ENCODE measurements at places on chromosomes 6 and 20.

DNA sequence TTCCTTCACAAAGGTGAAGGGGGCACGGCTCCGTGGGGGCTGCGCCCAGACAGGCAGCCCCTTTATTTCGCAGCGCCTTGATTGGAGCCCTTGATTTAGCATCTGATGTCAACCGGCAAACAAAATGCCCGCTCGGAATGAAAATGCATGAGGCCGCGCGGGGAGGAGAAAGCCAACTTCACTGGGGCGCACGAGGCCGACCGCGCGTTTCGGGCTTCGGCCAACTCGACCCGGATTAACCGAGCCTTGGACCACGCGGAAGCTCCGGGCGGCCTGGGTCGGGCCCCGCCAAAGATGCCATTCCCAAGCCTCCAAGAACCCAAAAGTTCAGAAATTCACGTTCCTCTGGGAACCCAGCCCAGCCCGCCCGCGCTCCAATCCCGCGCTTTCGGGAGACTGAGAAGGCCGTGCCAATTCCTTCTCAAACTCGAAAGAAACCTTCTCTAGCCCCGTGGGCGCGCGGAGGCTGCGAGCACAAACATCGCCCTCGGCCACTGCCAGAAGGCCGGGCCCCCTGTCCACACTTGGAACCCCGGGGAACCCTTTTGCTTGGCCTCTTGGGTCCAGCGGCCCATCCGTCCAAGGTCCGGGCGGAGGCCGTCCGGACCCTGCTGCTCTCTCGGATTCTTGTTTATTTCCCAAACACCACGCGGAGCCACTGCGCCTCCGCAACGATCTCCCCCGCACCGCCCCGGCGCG lies 879 bp upstream of the INSM1 start:
- DNase-seq: no peak

DNA sequence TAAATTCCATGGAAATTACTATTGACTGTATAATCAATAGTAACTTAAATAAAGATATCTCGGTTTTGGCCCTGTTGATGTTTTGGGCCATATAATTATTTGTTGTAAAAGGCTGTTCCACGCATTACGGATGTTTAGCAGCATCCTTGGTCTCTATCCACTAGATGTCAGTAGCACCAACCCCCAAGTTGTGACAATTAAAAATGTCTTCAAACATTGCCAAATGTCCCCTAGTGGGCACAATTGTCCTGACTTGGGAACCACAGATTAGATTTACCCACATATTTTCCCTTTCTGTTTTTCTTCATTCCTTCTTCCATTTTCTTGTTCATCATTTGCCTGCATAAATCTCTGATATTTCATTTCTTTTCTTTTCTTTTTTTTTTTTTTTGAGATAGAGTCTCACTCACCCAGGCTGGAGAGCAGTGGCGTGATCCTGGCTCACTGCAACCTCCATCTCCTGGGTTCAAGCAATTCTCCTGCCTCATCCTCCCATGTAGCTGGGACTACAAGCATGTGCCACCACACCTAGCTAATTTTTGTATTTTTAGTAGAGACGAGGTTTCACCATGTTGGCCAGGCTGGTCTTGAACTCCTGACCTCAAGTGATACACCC lies 13.6 kb upstream of the WFDC8 start:
- peak; percentile 71 for DNase-seq

DNA sequence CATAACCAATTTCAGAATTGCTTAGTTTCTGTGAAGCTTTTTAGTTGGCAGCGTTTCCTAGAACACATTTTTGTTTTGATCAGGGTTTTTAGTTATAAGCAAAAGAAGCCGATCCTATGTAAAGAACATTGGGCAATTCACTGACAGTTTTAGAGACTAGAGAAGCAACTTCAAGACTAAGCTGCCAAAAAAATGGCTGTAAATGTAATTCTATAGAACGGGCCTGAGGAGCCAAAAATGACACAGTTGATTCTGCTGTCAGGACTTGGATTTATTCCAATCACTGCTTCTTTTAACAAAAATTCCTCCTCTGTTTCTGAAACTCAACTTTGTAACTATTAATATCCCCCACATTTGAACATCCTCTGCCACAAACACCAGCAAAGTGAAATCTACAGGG lies 236.0 kb upstream of the EYS start:
- DNase-seq: no peak

GRCh38 chr6:31669676-31670075 lies at the start of gene LY6G5B:
Gene LY6G5B, plus strand, starts transcription at chr6:31669976. Its CDS starts 975 bp downstream, at chr6:31670951.
- DNase-seq: no peak

- peak; percentile 76 for DNase-seq
Observed at GRCh38 chr6:81793821-81794475, 41.5 kb upstream of the TENT5A start.

DNA sequence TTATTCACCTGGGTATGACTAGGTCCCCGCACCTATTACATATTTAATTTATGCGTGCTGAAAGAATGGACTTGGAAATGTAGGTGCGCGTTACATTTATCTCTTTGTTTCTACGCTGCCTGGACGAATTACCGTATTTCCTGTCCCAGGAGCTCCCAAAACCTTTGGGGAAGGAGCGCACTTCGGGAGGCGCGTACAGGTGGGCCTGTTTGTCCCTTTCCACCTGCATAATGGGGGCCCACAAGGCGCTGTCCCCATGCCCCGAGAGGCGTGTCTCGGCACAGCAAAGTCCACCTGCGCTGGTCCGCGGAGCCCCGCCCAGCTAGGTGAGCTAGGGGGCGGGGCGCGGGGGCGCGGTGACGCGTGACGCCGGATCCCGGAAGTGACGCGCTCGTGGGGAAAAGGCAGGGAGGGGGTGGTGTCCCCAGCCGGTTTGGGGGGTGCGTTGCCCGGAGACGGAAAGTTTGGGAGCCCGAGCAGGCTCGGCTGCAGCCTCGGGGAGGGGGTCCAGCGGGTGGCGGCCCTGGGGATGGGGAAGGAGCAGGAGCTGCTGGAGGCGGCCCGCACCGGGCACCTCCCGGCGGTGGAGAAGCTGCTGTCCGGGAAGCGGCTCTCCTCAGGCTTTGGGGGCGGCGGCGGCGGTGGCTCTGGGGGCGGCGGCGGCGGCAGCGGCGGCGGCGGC lies at the start of gene ANKS1A:
ANKS1A (plus strand) TSS at position 382 of the 682 bp plus-strand sequence; CDS start at position 530, 148 bp downstream.
- DNase-seq: peak; percentile 20

GRCh38 chr6:3133515-3133914 lies 15.0 kb downstream of the BPHL start:
- DNase-seq: no peak

Measured in fibroblast of mammary gland (primary cell).